ENCODE measurements at places on chromosomes 2 and 18.

DNA sequence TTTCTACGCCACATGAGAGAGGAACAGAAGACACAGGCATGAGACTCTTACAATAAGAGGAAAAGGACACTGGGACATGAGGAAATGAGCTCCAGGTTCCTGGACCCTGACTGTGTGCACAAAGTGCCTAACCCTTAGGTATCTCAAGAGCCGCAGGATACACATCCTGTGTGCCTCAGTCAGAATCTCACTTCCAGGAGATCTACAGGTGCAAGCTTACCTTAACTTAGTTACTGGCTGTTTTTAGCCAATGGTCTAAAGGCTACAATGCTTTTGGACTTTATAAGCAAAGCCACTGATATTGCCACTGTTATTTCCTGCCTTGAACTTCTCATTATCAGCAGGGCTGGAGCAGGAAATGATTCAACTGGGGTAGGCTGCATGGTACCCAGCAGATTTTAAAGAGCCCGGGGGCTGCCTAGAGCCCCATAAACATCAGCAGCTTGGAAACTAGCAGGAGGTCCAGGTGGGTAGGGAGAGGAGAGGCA is 254.4 kb downstream of the ZNF521 start:
- no peak for DNase-seq

- DNase-seq: no peak
These were observed 256.2 kb downstream of the TSN start for GRCh38 chr2:122011493-122012270.

- DNase-seq: no peak
These were observed 153.3 kb downstream of the METTL4 start for GRCh38 chr18:2417861-2418610.

GRCh38 chr2:162381851-162382250 is 37.9 kb downstream of the GCA start:
- no peak for DNase-seq

GRCh38 chr2:169090133-169090820 is 20.9 kb downstream of the DHRS9 start:
- peak; percentile 76 for DNase-seq

DNA sequence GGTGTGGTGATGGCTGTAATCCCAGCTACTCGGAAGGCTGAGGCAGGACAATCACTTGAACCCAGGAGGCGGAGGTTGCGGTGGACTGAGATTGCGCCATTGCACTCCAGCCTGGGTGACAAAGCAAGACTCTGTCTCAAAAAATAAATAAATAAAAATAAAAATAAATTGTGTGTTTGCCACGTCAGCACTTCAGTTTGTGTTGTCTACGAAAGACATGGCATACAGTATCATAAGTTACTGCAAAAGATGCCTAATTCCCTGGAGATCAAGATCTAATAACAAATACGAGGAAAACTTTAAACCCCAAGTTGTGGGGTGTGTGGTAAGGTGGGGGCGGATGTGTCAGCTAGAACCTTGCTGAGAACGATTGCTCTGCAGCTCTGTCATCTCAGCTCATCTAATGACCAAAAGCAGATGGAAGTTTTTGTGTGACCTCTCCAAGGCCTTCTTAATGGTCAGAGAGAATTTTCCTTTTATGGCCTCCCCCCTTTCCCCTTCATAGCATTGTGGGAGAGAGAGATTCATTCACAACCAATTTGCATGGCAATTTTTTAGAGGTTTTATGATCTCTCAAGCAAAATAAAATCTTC is 11.3 kb downstream of the NPAS2 start:
- DNase-seq: no peak

- no peak for DNase-seq
These were observed 9.9 kb upstream of the NFATC1 start for GRCh38 chr18:79385708-79386341.

Measured in GF-D8 (cell line).